T-helper 9 cell (primary cell): ENCODE measurements at places on chromosomes 13 and 19.

DNA sequence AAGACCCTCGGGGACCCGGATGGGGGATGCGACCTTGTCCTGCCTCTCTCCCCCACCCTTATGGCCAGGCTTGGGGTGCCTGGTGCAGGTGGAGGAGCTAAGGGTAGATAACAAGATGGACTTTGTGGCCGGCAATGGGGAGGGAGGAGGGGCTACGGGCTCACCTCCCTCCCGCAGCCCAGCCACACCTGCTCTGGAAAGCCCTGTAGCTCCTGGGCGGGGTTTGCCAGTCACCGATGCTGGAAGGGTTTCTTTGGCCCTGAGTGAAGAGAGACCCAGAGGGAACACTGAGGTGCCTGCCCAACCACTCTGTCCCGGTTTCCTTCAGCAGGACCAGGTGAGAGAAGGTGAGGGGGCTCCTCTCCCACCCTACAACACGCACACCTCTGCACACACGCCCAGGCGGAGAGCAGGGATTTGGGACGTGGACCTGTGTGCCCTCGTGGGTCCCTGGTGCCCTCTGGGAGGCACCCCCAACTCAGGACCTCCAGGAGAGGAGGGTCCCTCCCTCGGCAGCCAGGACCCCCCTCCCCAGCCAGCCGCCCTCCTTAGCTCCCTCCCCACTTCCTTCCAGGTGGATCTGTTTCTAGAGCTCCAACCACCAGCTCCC, at the start of gene FUT2:
FUT2 (plus strand) TSS at position 229 of the 610 bp plus-strand sequence. CDS start 6,986 bp downstream, outside the sequence.
- no peak for DNase-seq

GRCh38 chr19:18551631-18552030, 6.0 kb upstream of the KXD1 start:
- no peak for DNase-seq

- DNase-seq = peak; percentile 32
Observed at GRCh38 chr13:31424130-31424729, 224.5 kb downstream of the B3GLCT start.

DNA sequence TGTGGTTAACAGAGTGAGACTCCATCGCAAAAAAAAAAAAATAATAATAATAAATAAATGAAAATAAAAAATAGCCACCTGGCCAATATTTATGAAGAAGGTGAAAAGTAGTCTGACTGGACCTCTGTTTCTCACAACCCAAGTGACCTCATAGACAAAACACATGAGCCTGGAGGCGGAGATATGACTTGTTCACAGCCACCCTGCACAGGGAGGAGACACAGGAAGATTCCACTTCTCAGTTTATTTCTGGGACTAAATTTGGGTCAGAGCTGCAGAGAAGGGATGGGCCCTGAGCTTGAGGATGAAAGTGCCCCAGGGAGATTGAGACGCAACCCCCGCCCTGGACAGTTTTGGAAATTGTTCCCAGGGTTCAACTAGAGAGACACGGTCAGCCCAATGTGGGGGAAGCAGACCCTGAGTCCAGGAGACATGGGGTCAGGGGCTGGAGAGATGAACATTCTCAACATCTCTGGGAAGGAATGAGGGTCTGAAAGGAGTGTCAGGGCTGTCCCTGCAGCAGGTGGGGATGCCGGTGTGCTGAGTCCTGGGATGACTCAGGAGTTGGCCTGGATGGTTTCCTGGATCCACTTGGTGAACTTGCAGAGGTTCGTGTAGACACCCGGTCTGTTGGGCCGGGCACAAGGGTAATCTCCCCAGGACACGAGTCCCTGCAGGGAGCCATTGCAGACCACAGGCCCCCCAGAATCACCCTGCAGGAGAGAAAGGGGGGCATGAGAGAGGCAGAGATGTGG, 9.6 kb downstream of the KLK5 start:
- DNase-seq = no peak

DNA sequence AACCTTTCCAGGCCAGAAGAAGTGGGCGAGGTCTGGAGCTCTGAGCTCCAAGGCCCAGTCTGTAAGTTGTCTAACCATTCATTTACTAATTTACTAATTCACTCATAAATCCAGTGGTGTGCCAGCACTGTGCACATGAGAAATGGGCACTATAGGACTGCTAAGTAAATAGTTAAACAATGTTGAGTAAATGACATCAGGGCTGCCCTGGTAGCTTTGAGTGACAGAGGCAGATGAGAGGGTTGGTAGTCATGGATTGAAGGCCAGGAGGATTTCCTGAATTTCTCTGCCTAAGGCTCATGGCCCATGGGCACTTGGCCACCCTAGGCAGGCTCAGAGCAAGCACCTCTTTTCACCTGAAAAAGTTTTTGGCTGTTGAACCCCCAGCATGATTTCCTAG, 216.9 kb upstream of the RXFP2 start:
- no peak for DNase-seq

DNA sequence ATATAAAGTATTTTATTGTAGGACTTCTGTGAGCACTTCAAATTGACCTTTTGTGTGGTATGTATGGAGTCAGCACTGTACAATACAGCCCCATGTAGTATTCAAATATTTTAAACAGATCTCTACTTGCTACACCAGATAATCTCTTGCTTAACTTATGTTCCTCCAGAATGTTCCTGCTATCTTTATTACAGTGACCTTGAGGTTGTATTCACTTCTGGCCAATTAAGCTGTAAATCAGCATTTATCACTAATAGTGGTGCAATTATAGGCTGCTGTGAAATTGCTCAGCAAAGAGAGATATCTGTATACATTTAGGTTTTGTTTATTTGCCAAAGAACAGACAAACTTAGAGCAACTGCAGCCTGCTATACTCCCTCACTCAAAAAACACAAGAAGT, 1218.6 kb downstream of the PCDH17 start:
- DNase-seq = no peak

GRCh38 chr13:26459276-26460131, 98.0 kb upstream of the WASF3 start:
- no peak for DNase-seq

GRCh38 chr19:52115526-52116053, 20.0 kb upstream of the ZNF841 start:
- no peak for DNase-seq

DNA sequence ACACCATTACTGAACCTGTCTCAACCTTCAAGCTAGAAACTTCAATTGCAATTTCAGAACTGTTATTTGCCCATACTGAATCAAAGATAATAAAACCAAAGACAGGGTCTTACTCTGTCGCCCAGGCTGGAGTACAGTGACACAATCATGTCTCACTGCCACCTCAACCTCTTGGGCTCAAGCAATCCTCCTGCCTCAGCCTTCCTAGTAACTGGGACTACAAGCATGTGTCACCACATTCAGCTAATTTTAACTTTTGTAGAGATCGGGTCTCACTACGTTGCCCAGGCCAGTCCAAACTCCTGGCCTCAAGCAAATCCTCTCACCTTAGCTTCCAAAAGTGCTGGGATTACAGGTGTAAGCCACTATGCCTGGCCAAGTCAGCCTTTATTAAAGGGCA, 143.4 kb downstream of the DIAPH3 start:
- no peak for DNase-seq

DNA sequence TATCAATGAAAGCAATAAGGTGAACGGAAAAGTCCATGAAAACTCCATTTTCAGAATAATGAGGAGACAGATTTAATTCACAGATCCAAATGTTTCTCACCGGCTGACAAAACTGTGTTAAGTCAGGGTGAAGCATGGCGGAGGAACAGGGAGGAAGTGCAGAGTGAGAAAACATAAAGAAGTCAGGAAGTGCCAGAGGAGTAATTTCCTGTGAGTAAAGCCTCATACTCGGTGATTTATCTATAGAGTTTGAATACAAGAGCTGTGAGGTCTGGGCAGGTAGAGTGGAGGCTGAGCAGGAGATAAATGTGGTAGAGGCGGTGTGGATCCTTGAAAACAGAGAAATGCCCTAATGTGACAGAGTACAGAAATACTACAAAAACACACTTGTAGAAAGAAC, 11.4 kb downstream of the CARD8 start:
- peak; percentile 14 for DNase-seq

GRCh38 chr13:108342369-108343289, 73.1 kb downstream of the TNFSF13B start:
- DNase-seq = no peak

DNA sequence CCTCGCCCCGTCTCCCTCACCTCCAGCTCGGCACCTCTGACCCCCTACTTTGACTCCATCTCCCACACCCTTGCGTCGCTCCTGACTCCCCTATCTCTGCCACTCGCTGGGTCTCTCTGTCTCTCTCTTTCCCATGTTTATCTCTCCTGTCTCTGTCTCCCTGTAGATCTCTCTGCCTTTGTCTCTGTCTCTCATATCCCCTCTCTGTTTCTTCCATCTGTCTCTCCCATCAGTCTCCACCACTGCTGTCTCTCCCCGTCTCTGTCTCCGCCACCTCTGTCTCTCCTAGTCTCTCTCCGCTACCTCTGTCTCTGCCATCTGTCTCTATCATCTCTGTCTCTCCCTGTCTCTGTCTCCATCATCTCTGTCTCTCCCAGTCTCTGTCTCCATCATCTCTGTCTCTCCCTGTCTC, 12.4 kb upstream of the BBC3 start:
- no peak for DNase-seq

- no peak for DNase-seq
Observed at GRCh38 chr19:50654882-50655281, 5.6 kb downstream of the C19orf81 start.

DNA sequence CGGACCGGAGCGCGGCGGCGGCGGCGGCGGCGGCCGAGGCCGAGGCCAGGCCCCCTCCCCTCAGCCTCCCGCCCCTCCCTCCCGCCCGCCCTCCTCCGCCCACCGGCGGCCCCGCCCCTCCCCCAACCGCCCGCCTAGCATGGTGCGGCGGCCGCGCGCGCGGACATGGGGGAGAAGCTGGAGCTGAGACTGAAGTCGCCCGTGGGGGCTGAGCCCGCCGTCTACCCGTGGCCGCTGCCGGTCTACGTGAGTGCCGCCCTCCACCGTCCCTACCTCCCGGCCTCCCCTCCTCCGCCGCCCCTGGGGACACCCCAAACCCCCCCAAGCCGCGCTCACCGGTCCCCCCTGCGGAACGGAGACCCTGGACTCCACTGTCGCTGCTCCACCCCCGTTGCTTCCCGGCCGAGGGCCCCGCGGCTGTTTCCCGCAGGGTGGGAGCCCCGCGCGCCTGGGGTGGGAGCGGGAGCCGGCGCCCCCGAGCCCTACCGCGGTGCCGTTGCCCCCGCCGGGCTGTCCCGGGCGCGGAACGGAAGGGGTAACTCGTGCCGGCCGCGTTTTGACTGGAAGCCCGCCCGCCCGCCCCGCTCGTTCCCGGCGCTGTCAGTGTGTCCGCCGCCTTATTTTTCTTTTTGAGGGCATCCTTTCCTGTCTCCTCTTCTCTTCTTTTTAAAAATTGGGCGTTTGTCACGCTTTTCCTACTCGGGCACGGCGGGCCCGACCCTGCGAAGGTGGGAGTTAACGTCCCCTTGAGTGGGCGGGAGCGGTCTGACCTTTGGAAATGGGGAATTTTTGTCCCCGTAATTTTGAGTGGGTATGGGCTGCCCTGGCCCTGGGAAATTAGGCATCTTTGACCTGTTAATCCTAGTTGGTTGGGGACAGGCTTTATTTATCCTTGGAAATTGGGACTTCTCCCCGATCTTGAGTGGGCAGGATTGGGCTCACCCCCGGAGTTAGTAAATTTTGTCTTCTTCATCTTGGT, 576 bp downstream of the DOT1L start:
- no peak for DNase-seq

DNA sequence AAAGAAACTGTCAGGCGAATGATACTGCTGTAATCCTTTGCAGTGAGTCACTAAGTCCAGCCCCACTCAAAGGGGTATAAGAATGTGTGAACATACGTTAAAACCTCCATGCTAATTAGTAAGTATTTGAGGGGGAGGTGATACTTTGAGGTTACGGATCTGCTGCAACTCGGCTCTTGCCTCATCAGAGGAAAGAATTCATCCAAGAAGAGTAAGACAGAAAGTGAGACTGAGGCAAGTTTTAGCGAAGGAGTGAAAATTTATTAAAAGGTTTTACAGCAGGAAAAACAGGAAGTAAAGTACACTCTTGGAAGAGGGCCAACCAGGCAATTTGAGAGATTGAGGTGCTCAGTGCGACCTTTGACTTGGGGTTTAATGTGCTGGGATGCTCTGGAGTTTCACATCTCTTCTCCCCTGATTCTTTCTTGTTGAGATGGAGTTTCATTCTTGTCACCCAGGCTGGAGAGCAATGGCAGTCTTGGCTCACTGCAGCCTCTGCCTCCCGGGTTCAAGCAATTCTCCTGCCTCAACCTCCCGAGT, 9.8 kb downstream of the CLEC4M start:
- no peak for DNase-seq

DNA sequence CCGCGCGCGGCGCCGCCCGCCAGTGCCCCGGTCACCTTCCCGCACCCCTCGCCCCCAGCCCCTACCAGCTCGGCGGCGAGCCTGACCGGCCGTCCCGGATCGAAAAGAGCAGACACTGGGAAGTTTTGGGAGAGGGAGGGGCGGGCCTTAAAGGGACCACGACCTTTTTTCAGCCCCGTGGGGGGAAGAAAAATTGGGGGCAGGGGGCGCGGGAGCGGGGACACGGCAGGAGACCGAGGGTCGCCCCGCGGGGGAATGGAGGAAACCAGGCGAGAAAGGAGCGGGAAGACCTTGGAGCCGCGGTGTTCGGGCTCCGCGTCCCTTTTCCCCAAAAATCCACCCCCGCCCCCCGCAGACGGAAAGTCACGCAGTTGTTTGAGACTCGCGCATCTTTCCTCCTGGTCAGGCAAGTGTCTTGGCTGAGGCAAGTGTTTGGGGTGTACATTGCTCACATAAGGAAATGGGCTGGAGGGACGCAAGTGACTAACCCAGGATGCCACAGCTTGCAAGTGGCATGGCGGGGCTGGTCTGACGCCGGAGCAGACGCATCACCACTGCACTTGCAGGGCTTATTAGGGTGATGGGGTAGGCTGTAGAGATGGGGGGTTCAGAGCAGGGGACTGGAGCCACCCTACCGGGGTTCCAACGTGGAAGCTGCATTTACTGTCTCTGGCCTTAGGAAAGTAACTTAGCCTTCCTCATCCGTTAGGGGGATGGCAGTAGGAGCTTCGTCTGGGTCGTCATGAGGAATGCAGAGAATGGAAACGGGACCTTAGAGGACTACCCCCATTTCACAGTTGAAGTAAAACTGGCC, 2.7 kb upstream of the HNRNPL start:
- DNase-seq = peak; percentile 50

- DNase-seq = no peak
Observed at GRCh38 chr13:103799028-103799427, 732.8 kb upstream of the SLC10A2 start.

DNA sequence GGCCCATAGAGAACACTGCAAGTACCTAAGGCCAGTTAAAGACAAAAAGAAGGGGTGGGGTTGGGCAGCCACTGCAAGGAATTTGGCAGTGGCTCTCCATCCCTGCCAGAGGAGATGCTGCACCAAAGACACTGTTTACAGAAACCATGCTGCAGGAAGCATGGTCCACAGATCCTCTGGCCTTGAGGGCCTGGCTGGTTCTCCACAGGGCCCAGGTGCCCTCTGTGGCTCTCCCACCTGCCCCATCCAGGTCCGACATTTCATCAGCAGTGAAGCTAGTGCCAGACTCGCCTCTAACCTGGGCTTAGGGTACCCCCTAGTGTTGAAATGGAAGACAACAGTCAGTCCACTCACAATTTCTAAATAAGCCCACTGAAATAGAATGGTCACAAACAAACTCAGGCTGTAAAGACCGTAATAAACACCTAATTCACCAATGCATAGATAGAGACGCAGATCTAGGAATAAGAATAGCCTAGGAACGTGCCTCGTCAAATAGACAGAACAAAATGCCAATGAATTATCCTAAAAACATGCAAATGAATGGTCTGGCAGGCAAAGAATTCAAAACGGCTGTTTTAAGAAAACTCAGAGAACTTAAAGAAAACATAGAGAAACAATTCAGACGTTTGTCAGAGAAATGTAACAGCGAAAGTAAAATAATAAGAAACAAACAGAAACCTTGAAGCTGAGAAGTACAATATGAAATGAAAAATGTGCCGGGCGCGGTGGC, 23.3 kb downstream of the LYPD4 start:
- peak; percentile 9 for DNase-seq

GRCh38 chr13:51035978-51036377, 75.1 kb downstream of the C13orf42 start:
- no peak for DNase-seq
